ENCODE measurements at places on chromosomes 5 and 9.

- no peak for DNase-seq
These were observed 306.6 kb downstream of the SPATA31D1 start for GRCh38 chr9:82295181-82295580.

DNA sequence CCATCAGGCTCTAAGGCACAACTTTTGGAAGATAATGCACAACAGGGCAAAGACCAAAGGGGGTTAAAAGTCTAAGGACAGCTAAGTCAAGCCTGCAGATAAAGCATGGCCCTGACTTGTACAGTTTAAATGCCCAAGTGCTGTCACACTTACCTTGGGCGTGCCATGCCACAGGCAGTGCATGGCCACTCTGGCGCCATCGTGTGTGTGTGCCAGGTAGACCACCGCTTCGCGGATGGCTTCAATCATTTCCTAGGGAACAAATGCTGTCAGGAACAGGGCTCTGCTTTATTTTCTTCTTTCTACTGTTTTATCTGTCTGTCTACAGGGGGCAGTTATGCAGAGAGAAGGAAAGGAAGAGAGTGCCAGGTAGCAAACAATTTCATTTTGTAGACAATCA lies 19.3 kb downstream of the PUM3 start:
- peak; percentile 5 for DNase-seq

- DNase-seq: no peak
These were observed 9.9 kb downstream of the SNCAIP start for GRCh38 chr5:122321921-122322320.

GRCh38 chr5:158485604-158486081 lies 614.1 kb downstream of the EBF1 start:
- DNase-seq: no peak

DNA sequence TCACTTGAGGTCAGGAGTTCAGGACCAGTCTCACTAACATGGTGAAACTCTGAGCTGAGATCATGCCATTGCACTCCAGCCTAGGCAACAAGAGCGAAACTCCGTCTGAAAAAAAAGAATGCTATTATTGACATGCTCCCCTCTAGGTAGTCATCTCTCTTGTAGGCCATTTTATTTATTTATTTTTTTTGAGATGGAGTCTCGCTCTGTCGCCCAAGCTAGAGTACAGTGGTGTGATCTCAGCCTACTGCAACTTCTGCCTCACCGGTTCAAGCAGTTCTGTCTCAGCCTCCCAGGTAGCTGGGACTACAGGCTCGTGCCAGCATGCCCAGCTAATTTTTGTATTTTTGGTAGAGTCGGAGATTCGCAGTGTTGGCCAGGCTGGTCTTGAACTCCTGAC lies 20.6 kb upstream of the NIM1K start:
- no peak for DNase-seq

Measured in NCI-H82 (cell line).